Activated gamma-delta T cell treated with anti-CD3 and anti-CD28 coated beads, Interleukin-2, amount 50 U/mL, for 16 hours (primary cell): ENCODE measurements at places on chromosomes 6 and 20.

- DNase-seq: no peak
Measured at GRCh38 chr20:17530153-17530552, 1.0 kb downstream of the BFSP1 start.

GRCh38 chr6:3857468-3858456 lies 8.6 kb downstream of the FAM50B start:
- DNase-seq: no peak

DNA sequence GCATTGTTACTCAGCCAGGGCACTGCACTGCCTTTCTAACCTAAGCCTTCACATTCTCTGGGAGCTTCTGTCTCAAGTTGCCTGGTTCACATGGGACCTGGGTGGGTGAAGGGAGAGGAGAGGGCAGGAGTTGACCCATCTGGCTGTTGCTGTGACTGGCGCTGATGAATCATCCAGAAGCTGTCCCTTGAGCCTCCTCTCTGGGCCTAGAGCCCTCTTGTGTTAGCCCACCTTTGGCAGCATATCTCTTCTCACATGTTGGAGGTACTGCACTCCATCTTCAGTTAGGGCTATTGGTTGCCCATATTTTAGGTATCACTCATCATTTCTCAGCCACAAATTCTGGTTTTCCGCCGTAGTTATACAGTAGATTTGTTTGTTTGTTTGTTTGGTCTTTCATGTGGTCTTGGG lies 19.8 kb downstream of the XRN2 start:
- no peak for DNase-seq

GRCh38 chr6:5537967-5538366 lies 276.7 kb downstream of the FARS2 start:
- no peak for DNase-seq

GRCh38 chr20:14609328-14610221 lies 272.2 kb upstream of the FLRT3 start:
- DNase-seq: no peak

- no peak for DNase-seq
Measured at GRCh38 chr6:84766799-84767525, 2.6 kb upstream of the TBX18 start.

- no peak for DNase-seq
Measured at GRCh38 chr6:119539066-119539746, 189.6 kb upstream of the MAN1A1 start.

GRCh38 chr6:31749301-31750036 lies 9.7 kb downstream of the MSH5 start:
- no peak for DNase-seq

DNA sequence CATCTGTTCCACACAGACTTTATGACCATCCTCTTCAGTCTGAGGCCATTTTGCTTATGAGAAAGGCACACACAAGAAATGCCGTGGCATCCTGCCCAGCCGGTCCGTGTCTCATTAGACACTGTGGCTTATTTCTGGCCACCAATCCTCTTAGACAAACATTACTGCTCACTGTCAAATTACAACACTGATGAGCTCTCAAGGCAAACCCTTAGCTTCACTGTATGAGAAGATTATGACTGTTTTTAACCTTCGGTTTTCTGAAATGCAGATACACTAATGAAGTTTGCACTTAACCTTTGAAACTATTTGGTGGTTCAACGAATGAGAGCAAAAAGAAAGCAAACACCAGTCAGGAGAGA lies 50.5 kb upstream of the DST start:
- DNase-seq: no peak

- peak; percentile 34 for DNase-seq
Measured at GRCh38 chr6:144064402-144065212, 30.8 kb downstream of the SF3B5 start.

DNA sequence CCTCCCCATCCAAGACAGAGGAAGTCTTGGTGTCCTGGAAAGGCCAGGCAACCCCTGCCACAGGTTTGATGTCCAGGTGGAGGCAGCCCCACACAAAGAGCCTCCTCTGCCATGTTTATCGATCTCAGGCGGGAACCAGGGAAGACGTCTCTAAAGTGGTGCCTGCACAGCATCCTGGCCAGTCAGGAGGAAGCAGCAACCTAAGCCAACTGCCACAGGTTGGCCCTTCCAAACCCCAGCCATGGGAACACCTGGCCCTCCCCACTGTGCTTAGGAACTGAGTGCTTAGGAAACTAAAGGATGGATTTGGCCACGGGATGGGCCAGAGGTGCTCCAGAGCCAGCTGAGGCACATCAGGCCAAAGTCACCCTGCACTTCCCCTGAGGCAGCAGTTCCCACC lies 56.9 kb downstream of the CSE1L start:
- no peak for DNase-seq

- no peak for DNase-seq
Measured at GRCh38 chr6:52230685-52231084, 13.6 kb downstream of the IL17F start.

DNA sequence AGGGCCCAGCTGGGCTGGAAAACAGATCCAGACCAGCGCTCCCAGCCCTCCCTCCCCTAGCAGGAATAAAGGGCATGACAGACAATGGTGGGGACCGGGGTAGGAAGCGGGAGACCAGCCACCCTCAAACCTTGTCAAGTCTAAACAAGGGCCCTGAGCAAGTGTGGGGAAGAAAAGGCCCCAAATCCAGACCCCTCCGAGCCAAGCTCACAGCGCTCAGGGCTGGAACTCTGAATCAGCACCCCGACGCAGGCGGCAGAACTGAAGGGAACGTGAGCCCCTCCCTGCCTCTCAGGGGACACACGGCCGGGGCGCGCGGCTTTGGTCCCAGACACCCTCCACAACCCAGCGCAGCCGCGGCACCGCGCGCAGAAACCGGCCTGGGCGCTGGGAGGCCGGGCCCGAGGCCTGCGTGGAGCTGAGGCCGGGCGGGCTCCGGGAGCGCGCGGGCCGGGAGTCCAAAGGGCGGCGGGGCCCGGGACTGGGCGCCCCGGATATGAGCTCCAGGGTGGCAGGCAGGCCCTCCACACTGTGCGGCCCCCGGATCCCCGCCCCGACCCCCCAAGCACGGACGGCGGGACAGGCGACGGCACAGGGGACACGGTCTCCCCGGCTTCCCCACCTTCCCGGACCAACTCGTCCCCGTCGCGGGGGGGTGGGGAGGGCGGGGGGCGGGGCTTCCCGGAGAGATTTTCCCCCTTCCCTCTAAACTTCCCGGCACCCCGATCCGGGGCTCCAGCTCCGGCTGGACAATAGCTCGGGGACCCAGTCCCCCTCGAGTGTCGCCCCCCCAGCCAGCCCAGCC lies 641 bp downstream of the TEAD3 start:
- no peak for DNase-seq

GRCh38 chr20:44433751-44434538 lies 41.7 kb upstream of the TTPAL start:
- no peak for DNase-seq

- no peak for DNase-seq
Measured at GRCh38 chr6:31794866-31795615, 511 bp downstream of the VARS1 start.

DNA sequence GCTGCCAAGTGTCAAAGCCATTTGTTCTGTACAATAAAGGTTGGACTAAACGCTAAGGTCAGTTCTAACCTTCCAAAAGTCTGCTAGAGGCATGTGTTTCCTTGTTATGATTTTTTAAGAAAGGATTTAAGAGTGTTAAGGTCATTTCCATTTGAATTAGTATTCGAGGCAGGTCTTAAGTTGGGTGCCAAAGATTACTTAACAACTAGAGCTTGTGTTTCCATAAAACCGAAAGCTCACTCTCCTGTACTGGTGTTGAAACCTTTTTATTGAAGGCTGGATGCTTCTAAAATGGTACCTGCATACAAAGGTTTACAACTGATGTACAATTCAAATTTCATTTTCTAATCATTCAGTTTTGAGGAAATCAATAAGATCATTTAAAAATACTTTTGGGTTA lies 82.4 kb downstream of the RNF144B start:
- no peak for DNase-seq

- DNase-seq: no peak
Measured at GRCh38 chr6:143198312-143198711, 137.6 kb downstream of the AIG1 start.

DNA sequence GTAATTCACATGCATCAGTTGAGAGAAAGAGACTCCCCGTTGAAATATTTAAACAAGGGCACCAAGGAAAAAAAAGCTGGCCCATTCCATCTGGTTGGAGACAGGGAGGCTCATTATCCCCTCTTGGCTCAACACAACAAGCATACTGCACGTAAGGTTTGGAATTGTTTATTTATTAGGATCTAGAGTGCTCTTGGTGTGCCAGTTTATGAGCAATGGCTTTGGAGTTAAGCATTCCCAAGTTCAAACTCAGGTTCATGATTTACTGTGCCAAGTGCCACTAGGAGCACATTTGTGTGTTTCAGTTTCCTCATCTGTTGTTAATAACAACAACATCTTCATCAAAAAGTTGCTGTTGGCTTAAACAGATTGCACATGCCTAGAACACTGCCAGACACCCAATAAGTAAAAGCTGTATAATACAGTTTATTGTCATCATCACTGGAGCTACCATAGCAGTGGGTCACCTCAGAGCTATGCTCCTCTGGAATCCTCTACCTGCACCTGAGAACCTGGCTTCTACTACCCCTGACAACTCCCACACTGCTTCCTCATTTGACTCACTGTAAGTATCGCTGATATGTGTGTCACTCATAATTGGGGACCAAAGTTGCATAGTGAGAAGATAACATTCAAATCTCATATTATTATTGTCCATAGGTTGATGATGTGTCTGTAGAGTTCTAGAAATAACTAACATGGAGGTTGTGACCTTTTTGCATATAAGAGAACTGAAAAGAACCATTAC lies 5.4 kb downstream of the SLC17A3 start:
- DNase-seq: no peak

DNA sequence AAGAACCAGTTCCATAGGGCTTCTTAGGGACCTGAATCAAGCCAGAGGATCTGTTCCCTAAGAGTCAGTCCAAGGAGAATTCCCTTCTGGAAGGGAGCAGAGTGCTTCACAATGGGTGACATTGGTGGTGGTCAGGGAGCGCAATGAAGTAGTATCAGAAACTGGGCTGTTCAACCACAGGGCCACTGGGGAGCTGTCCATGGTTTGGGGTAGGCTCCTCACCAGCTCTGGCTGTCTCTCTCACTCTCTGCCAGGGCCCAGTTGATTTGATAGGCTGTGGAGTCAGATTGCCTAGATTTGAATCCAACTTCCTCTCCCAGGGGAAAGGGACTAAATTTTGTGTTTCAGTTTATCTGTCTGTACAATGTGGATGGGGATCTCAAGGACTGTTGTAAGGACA lies 36.7 kb upstream of the CHD6 start:
- no peak for DNase-seq

GRCh38 chr20:44454306-44454963 lies 21.2 kb upstream of the TTPAL start:
- no peak for DNase-seq

DNA sequence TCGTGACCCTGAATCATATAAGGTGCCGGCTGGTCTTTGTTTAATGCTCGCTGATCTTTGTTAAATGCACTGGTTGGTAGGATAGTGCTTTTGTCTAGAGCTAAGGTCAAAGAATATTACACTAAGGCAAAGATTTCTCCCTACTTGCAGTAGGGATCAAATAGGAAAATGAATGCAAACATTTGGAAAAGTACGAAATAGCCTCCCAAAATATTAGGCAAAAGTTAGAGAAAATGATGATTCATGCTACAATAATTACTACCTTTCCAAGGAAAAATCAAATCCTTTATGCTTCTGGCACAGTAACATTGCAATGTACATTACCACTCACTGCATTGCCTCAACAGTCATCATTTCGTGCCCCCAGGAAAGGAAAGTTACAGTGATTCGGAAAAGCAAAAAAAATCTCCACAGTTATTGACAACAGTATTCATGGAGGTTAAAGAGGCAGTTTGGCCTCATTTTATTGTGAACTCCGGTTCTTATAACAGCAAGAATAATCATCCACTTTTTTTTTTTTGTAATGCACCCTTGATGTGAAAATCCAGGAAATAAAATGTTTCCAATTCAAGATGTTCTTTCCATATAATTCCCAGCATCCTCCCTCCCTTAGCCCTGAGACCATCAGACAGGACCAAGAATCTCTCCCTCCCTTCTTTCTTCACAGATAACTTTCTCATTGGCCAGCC lies 61.7 kb upstream of the ZMYND8 start:
- no peak for DNase-seq

GRCh38 chr20:2867081-2867864 lies 6.0 kb upstream of the PTPRA start:
- no peak for DNase-seq

DNA sequence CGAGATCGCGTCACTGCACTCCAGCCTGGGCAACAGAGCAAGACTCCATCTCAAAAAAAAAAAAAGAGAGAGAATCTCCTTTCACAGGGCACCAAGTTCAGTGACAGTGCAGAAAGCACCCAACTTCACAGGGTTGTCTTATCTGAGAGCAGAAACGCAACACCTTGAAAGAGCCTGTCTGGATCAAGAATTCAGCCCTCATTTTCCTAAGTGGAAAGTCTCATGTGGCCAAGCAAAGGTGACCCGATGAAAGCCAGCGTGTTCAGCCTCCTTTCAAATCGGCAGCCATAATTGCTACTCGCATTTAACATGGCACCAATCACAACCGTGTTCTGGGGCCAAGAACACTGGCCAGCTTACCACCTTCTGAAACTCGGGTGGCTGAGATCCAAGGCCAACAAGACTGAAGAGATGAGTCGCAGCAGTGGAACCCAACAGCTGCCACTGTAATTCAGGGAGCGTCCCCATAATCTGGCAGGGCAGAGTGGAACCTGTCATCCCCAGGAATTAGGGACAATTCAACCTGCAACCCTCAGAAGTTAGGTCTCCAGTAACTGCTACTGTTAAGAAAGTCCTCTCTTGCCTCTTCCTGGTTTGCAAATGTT lies 536.7 kb upstream of the JARID2 start:
- DNase-seq: no peak

DNA sequence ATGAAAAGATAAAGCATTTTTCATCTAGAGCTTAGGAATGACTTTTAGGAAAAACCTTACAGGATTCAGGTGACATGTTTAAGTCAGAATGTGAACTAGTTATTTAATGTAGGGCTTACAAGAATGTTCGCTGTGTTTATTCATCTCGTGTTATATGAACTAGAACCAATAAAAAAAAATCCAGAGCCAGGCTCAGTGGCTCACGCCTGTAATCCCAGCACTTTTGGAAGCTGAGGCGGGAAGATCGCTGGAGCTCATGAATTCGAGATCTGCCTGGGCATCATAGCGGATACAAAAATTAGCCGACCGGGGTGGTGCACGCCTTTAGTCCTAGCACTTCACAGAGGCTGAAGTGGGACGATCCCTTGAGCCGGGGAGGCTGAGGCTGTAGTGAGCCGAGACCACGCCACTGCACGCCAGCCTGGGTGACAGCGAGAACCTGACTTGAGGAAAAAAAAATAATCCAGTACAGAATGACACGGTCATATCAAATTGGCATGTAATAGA lies 46.3 kb downstream of the OR2B2 start:
- DNase-seq: no peak

GRCh38 chr6:11485271-11485670 lies 52.3 kb upstream of the TMEM170B start:
- no peak for DNase-seq

GRCh38 chr6:24720131-24720603 lies 1.2 kb upstream of the C6orf62 start:
- peak; percentile 71 for DNase-seq

GRCh38 chr6:54719633-54720032 lies 126.9 kb upstream of the FAM83B start:
- DNase-seq: no peak

- no peak for DNase-seq
Measured at GRCh38 chr6:57256541-57256940, 34.4 kb upstream of the RAB23 start.
